ENCODE measurements at places on chromosomes 1 and 21. TPM values are rescaled to one million over a fixed set of nuclear protein-coding genes. Genes with fewer than 3 reads are reported as not detected.

FTCD gene
- 0.27 TPM for polyA plus RNA-seq

HES3 gene
- polyA plus RNA-seq, result not detected

TNNT2 gene
- 1.4 TPM for polyA plus RNA-seq

ADAMTS5 gene
- polyA plus RNA-seq, result 2.8 TPM

LAMC2 gene
- polyA plus RNA-seq, result 3.9 TPM

TPTE gene
- not detected for polyA plus RNA-seq

DISC1 gene
- 2.0 TPM for polyA plus RNA-seq

TTC34 gene
- 0.02 TPM for polyA plus RNA-seq

PLEKHG5 gene
- polyA plus RNA-seq, result 0.42 TPM

JMJD4 gene
- 12.1 TPM for polyA plus RNA-seq

GUCA2B gene
- not detected for polyA plus RNA-seq

EPHA2 gene
- 9.8 TPM for polyA plus RNA-seq

OR2L3 gene
- polyA plus RNA-seq, result not detected

RGS8 gene
- polyA plus RNA-seq, result not detected

OR6N1 gene
- not detected for polyA plus RNA-seq

S100A9 gene
- polyA plus RNA-seq, result not detected

TFF3 gene
- polyA plus RNA-seq, result not detected

SLC30A2 gene
- not detected for polyA plus RNA-seq

TMEM52 gene
- polyA plus RNA-seq, result 0.42 TPM

SAMD11 gene
- 0.40 TPM for polyA plus RNA-seq

PCAT6 gene
- 1.1 TPM for polyA plus RNA-seq

SYT2 gene
- 0.02 TPM for polyA plus RNA-seq

HCN3 gene
- polyA plus RNA-seq, result 0.86 TPM

TSSK3 gene
- polyA plus RNA-seq, result 0.35 TPM

KRTAP7-1 gene
- not detected for polyA plus RNA-seq

COL9A2 gene
- 0.40 TPM for polyA plus RNA-seq

TRIM67 gene
- polyA plus RNA-seq, result 0.02 TPM

KCNE1 gene
- 0.45 TPM for polyA plus RNA-seq

Data from fibroblast of lung (primary cell).